ENCODE measurements at places on chromosomes 13 and 19.

GRCh38 chr19:48798937-48799336 is 11.9 kb downstream of the BCAT2 start:
- no peaks in the 10 kb centered on the region for H3K27me3 ChIP-seq
- no peaks in the 10 kb centered on the region for H3K36me3 ChIP-seq
- H3K27ac ChIP-seq, result no peak overlapping the region
- no peak for DNase-seq
- H3K4me3 ChIP-seq, result no peak overlapping the region

GRCh38 chr13:109160357-109160756 is 530.9 kb downstream of the MYO16 start:
- no peak for DNase-seq
- peaks cover 2% of the 10 kb centered on the region for H3K27me3 ChIP-seq
- H3K27ac ChIP-seq, result no peak overlapping the region
- H3K36me3 ChIP-seq, result no peaks in the 10 kb centered on the region

GRCh38 chr19:2811221-2811722 is 8.4 kb upstream of the ZNF554 start:
- H3K36me3 ChIP-seq, result peaks cover 19% of the 10 kb centered on the region
- no peak overlapping the region for H3K4me3 ChIP-seq
- H3K4me1 ChIP-seq, result no peaks in the 10 kb centered on the region
- no peak overlapping the region for H3K27ac ChIP-seq
- no peak for DNase-seq

DNA sequence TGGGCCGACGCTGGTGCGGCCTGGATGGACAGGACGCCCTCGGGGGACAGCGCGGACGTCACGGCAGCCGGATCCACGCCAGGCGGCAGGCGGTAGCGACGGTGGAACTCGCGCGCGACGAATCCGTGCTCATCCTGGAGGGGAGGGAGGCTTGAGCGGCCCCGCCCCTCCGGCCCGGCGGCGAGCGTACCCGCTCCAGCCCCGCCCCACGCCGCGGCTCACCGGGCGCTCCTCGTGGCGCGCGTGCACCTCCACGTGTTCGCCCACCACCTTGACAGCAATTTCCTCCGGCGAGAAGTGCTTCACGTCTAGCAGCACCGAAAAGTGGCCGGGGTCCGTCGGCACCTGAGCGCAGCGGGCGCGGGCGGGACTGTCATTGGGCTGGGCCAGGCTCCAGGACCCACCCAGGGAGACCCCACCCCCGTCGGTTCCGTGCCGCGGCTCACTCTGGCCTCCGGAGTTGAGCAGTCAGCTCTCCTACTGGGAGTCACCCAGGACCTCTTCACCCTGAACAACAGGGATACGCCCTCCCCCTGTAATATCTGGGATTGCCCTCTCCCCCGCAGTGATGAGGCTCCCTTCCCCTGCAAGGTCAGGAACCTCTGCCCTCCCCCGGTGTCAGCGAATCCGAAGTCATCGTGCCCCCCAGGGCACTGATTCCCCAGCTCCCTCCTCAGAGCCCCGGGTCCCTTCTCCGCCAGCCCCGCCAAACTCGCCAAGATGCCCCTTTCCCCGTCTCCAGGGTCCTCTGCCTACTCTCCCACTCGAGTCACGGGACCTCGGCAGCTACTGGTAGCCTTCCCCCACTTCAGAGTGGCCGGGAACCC is 1.1 kb downstream of the HSPB6 start:
- H3K36me3 ChIP-seq, result peaks cover 23% of the 10 kb centered on the region
- H3K27me3 ChIP-seq, result no peaks in the 10 kb centered on the region
- peak overlapping the region; percentile 38 for H3K4me3 ChIP-seq
- DNase-seq, result peak; percentile 62
- peaks cover 38% of the 10 kb centered on the region for H3K4me1 ChIP-seq
- no peak overlapping the region for H3K27ac ChIP-seq

DNA sequence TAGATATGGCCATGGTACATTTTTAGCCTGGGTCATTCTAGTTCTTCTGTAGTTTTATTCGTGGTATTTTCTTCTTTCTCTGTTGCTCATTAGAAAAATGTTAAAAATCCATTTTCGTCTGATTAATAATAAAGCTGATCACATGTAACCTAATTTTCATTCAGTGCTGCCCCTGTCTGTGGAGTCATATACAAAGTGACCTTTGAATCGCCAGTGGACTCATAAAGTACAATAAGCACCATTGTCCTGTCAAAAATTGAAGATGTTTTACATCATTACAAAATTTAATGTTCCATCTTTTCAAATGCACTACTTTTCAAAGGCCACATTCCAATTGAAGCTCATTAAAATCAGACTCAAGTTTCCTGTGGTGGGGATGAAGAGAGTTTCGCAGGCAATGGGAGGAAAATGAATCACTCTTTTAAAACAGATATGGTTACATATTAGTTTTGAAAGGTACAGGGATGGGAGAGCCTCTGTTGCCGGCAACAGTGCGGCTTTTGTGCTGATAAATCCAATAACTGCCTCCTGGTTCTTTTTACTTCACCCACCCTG is 205.4 kb downstream of the ZNF536 start:
- no peak overlapping the region for H3K27ac ChIP-seq
- no peaks in the 10 kb centered on the region for H3K27me3 ChIP-seq
- DNase-seq, result no peak

DNA sequence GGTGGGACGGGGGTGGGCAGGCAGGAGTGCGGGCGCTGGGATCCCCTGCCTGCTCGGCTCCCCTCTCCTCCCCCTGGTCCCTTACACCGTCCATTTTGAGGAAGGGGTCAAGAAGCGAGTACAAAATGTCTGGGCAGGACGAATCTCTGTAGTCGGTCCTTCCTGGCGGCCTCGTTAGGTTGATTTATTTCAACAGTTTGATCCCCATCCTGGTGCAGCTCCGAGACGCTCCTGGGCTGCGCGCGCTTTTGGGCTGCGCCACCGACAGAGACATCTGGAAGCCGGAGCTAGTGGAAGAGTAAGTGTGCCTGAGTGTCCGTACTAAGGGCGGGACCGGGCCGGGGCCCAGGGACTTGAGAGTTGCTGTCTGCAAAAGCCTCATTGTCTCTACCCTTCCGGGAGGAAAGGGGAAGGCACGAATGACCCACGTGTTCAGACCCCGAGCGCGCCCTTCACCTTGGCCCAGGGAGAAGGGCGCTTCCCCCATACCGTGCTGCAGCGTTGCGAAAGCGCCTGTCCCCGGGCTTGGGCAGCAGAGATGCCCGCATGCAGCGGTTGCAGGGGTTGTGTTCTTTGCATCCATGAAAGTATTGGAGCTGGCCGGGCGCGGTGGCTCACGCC is 1.8 kb downstream of the ZNF114 start:
- peaks cover 13% of the 10 kb centered on the region for H3K27me3 ChIP-seq
- H3K4me1 ChIP-seq, result peaks cover 20% of the 10 kb centered on the region
- DNase-seq, result peak; percentile 24
- H3K4me3 ChIP-seq, result peak overlapping the region; percentile 85
- H3K27ac ChIP-seq, result peak overlapping the region; percentile 12
- no peaks in the 10 kb centered on the region for H3K36me3 ChIP-seq

DNA sequence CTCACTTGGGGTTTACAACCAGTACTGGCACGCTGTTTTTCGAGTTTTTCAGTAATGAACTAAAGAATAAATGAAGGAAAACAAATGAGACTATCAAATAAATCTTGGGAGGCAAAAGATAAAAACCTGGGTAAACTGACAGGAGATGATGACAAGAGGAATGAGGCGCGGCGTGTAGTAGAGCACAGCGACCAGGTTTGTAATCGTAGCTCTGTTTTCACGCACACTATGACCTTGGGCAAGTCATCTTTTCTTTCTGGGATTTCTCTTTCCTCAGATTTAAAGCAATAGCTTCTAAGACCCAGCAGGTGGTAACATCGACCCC is 419 bp downstream of the MRPS31 start:
- peak overlapping the region; percentile 94 for H3K27ac ChIP-seq
- peaks cover 43% of the 10 kb centered on the region for H3K4me1 ChIP-seq
- peak overlapping the region; percentile 94 for H3K4me3 ChIP-seq
- H3K36me3 ChIP-seq, result peaks cover 13% of the 10 kb centered on the region

GRCh38 chr13:51793570-51794271 is 10.2 kb downstream of the DHRS12 start:
- H3K27me3 ChIP-seq, result no peaks in the 10 kb centered on the region
- no peak overlapping the region for H3K4me3 ChIP-seq
- H3K36me3 ChIP-seq, result peaks cover 3% of the 10 kb centered on the region
- peak; percentile 37 for DNase-seq
- peaks cover 22% of the 10 kb centered on the region for H3K4me1 ChIP-seq
- peak overlapping the region; percentile 21 for H3K27ac ChIP-seq

DNA sequence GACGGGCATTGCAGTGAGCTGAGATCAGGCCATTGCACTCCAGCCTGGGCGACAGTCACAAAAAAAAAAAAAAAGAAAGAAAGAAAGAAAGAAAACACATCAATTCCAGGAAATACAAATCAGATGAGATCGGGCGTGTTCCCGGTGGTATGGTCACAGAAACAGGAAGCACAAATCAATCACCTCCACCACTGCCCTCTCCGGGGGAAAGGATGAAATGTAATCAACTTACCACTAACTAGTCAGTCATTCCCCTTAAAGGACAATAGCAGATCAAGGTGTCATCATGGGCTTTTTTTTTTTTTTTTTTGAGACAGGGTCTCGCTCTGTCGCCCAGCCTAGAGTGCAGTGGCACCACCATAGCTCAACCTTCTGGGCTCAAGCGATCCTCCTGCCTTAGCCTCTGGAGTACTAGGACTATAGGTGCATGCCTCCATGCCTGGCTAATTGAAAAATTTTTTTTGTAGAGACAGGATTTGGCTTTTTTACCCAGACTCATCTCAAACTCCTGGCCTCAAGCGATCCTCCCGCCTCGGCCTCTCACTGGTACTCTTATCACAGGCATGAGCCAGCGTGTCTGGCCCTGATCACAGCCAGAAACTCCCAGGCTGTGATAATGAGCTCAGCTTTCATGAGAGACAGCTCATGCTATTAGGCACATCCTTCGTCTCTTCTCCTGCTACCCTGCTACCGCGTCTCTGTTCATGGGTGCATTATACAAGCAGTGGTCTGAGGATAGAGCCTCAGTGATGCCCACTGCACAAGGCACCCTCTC is 6.8 kb upstream of the DPRX start:
- H3K27ac ChIP-seq, result no peak overlapping the region
- H3K4me1 ChIP-seq, result peaks cover 5% of the 10 kb centered on the region
- H3K36me3 ChIP-seq, result no peaks in the 10 kb centered on the region
- H3K4me3 ChIP-seq, result no peak overlapping the region

All from activated CD4-positive, alpha-beta memory T cell treated with anti-CD3 and anti-CD28 coated beads, Interleukin-2, amount 10 ng/mL, durations not matched to agents 7 days and 5 days (primary cell).